ENCODE measurements at places on chromosomes 7 and 10.

DNA sequence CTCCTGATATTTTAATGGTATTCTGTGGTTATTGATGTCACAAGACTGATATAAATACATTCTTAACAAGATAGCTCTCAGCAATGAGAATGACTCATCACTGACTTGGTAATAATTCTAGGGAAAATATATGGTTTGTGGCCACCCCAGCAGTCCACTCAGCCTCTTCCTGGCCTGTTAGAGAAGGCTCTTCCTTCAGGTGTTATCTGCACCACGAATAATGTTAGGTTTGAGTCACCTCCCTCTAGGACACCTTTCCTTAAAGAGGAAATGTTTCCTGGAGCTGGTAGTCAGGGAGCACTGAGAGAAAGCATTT, 163.3 kb downstream of the SVIL start:
- peak; percentile 46 for DNase-seq

- no peak for DNase-seq
Measured at GRCh38 chr7:11655163-11655562, 176.8 kb downstream of the THSD7A start.

GRCh38 chr7:132915647-132916046, 166.2 kb downstream of the CHCHD3 start:
- no peak for DNase-seq

GRCh38 chr10:129293991-129294700, 172.9 kb upstream of the MGMT start:
- peak; percentile 5 for DNase-seq

GRCh38 chr10:116111483-116112095, 161.4 kb downstream of the GFRA1 start:
- no peak for DNase-seq

DNA sequence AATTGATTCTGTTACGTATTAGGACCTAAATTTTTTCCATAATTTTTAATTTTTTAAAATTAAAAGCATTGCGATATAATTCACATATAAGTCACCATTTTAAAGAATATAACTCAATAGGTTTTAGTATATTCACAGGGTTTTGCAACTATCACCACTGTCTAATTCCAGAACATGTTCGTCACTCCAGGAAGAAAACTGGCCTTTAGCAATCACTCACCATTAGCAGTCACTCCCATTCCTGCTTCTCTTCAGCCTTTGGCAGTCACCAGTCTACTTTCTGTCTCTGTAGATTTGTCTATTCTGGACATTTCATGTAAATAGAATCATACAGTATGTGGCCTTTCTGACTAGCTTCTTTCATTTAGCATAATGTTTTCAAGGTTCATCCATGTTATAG, 176.5 kb downstream of the EXOC4 start:
- no peak for DNase-seq

- DNase-seq, result no peak
Measured at GRCh38 chr10:62075912-62076311, 174.4 kb downstream of the ARID5B start.

GRCh38 chr7:115040495-115040894, 118.6 kb downstream of the MDFIC start:
- no peak for DNase-seq

DNA sequence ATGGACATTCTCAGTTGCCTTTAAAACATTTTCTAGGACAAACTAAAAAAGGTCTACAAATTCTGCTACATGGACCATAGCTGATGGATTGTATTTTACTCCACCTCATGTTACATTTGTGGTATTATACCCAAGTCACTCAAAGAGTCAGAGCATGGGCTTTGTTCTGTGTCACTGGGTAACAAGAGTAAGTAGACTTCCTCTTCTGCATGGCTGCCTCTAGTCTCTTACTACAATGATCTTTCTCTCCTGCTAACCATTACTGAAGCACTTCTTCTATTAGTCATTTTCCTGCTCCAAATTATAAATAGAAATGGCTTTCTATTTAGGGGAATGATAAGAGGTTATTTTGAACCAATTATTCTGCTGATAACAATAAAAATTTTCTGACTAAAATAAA, 727.4 kb upstream of the NRP1 start:
- DNase-seq, result no peak

- no peak for DNase-seq
Measured at GRCh38 chr10:45386657-45387056, 12.6 kb downstream of the ALOX5 start.

DNA sequence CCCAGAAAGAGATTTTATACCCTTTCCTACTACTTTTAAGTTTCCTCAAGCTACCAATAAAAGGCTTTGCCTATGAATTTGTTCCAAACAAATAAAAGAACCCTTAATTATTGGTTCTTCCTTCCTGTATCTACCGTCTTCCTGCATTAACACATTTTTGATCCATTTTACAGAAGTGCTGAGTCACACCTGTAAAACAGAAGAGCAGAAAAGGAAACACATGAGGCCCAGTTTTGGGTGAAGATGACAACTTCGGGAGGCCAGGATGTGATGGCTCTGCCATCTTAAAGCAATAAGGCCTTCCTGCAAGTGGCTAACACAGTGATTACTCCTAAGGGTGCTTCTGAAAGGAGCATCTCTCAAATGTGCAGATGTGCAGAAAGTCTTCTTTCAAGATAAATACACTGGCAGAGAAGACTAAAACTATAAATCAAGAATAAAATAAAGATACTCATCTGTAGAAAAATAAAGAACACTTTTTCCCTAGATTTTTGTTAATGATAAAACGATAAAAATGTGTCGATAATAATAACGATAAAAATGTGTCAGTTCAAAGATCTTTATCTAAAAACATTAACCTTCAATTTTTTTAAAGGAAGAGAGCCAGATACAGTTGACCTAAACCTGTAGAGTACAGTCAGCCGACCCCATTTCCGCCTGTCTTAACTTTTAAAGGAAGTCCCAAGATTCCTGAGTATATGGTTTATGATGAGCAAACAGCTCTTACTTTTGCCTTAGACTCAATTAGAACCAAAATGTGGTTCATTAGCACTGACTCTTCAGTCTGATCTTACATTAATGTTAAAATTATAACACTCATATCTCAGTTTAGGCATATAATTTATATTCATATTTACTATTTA, 108.6 kb downstream of the UBE2H start:
- DNase-seq, result no peak

DNA sequence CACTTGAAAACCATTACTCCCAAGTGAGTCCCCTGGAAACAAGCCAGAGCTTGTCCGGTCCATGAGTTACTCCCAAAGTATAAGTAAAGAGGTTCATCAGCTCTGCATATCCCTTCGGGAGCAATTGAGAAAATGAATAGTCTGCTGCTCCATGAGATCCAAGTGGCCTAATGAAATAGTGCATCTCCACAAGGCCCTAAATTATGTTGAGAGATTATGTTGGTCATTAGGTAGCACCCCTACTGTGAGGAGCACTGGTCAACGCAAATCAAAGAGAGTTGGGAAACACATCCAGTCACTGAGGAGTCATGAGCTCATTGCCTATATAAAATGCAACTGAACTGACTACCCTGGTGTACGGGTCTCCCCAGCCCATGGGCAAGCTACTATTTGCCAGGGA, 205.5 kb upstream of the AOAH start:
- DNase-seq, result no peak

- DNase-seq, result no peak
Measured at GRCh38 chr7:123665157-123665556, 9.5 kb downstream of the LMOD2 start.

DNA sequence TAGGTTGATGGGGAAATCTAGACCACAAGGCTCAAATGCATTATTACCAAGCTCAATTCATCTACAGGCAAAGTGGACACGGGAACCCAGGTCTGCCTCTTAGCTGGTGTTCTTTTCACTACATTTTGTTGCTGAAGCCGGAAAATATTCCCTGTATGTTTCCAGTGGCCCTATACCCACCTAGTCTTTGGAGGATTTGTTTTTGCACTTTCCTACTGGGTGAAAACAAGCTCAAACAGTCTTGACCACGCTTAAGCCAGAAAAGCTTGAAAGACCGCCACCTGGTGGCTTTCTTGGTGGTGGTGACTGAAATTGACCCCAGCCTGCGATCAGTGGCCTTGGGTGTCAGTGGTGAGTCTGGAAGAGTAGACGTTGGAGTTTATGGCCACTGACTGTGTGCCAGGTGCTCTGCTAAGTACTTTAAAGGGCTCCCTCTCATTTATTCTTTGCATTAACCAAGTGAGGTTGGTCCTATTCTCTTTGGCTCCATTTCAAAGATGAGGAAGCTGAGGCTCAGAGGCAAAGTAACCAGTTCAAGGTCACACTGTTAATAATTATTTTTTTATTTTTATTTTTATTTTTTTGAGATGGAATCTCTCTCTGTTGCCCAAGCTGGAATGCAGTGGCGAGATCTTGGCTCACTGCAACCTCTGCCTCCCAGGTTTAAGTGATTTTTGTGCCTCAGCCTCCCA, 11.1 kb upstream of the CRTAC1 start:
- DNase-seq, result peak; percentile 58

DNA sequence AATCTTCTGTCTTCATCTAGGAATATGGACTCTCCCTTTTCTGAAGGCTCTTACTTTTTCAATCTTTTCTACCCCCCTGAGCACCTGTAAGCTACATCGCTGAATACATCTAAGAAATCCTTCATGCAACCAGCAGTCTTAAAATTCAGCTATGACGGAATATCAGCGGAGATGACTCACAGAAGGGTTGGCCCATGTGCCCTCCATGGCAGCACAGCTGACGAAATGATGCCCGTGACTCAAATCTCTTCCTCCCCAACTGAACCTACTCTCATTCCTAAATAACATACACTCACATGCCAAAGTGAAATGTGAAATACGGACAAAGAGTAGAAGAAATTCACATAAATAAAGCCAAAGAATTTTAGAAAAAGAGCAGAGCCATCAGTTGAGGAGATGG, 30.3 kb upstream of the NCAPG2 start:
- no peak for DNase-seq

DNA sequence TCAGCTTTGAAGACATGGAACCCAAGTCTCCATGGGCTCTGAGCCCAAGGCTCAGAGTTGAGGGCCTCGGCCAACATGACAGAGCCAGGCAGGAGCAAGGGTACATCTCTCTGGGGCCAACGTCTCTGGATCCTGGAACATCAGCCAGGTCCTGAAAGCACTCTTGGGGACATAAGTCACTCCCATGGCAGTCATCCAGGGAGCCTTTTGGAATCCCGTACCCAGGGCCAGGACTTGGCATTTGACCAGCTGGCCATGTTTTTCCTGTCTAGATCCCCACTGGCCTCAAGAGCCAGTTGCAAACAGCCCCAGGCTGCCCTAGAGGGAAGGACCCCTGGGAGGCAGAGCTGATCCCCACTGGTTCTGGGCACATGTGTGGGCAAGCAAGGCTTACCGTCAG, 4.3 kb upstream of the CXCL12 start:
- DNase-seq, result no peak

GRCh38 chr7:154442939-154443338, 390.7 kb downstream of the DPP6 start:
- DNase-seq, result no peak

- DNase-seq, result no peak
Measured at GRCh38 chr10:122208571-122209430, 62.3 kb upstream of the BTBD16 start.

- peak; percentile 86 for DNase-seq
Measured at GRCh38 chr10:12333380-12334185, 15.8 kb upstream of the CAMK1D start.

DNA sequence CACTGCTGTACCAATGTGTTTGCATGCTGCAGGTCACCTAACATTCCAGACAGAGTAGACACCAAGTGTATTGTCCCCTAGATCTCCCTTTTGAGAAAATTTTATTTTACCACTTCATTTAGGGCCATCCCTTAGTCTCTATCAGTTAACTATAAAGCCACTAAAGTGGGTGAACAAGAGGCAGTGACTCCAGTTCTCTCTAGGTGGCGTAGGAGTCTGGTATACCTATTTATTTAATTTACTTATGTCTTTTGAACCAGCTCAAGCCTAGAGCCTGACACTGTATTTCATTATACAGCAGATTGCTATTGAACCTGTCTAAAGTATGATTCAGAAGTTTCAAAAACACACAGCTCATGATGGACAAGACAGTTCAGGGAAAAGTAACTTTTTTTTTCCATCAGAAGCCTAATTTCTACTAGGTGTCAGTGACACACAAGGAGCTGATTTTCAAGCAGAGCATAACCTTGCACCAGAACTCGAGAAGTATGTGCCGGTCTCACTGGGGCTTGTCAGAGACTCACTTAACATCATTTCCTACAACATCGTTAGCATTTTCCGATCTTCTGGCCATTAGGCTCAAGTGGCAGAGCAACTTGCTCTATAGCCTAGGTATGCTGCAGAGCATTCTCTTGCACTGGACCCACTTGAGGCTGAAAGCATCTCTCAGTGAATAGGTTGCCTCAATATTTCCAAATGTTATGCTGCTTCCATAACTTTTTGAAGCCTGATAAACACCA, 175.4 kb downstream of the CDC14C start:
- no peak for DNase-seq

- DNase-seq, result peak; percentile 74
Measured at GRCh38 chr7:136911344-136911743, 42.9 kb downstream of the CHRM2 start.

- DNase-seq, result no peak
Measured at GRCh38 chr10:34143466-34143865, 671.6 kb downstream of the PARD3 start.

GRCh38 chr10:29966269-29966668, 93.1 kb downstream of the JCAD start:
- DNase-seq, result no peak

- no peak for DNase-seq
Measured at GRCh38 chr7:149718730-149719049, 54.7 kb downstream of the ZNF467 start.

DNA sequence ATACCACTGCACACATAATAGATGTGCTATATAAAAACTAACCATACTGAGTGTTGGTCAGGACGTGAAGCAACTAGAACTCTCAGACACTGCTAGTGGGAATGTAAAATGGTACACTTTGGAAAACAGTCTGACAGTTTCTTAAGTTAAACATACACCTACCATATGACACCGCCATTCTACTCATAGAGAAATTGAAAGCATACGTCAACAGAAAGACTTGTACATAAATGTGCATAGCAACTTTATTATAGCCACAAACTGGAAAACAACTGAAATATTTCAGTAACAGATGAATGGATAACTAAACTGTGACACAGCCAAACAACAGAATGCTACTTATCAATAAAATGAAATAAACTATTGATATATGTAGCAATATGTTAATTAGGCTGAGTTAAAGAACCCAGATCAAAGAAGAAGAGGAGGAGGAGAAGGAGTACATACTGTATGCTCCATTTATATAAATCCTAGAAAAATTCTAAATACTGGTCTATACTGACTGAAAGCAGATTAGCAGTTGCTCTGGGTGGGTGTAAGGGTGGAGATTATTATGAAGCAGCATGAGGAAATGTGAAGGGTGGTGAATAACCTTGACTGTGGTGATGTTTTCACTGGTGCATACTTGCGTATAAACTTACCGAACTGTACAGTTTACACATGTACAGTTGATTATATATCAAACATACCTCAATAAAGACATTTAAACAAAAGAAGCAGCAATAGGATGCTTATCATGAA, 48.6 kb downstream of the ARHGAP21 start:
- DNase-seq, result no peak

GRCh38 chr10:68163735-68164134, 54.4 kb downstream of the MYPN start:
- DNase-seq, result no peak

- DNase-seq, result no peak
Measured at GRCh38 chr7:16670021-16670420, 24.0 kb downstream of the BZW2 start.
